Stimulated activated CD8-positive, alpha-beta memory T cell treated with anti-CD3 and anti-CD28 coated beads, Interleukin-4, amount 100 ng/mL, for 1 hour (primary cell): ENCODE measurements at places on chromosomes 3 and 15.

GRCh38 chr15:89912674-89913396, at the start of gene ARPIN:
Gene ARPIN (minus strand): TSS chr15:89912952. CDS start chr15:89912835, 117 bp downstream.
- DNase-seq = no peak

GRCh38 chr15:101306341-101307047, 11.4 kb upstream of the SNRPA1 start:
- DNase-seq = no peak

GRCh38 chr15:41870689-41871081, 23.2 kb downstream of the SPTBN5 start:
- DNase-seq = no peak

DNA sequence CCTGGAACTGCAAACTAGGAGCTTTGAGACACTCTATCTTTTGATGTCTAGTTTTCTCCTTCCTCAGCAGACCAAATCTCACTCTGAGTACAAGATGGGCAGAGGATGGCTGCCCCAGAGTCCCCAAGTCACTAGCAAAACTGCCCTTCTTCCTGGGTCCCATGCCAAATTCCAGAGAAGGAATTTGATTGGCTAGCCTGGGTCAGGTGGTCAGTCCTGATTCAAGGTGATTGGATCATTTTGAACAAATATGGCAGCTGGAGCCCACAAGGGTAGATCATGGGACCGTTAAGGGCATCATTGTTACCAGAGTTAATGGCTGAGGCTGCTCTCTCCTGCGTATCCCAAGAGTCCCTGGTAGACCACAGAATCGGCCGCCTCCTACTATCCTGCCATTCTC, 21.7 kb downstream of the SLC6A1 start:
- no peak for DNase-seq

GRCh38 chr15:51668446-51668845, 12.9 kb upstream of the SCG3 start:
- DNase-seq = no peak

GRCh38 chr3:101495552-101495951, 17.5 kb downstream of the SENP7 start:
- DNase-seq = no peak

GRCh38 chr3:120450600-120451271, at the start of gene FSTL1:
Gene FSTL1 (minus strand): TSS chr3:120450992. CDS start chr3:120450746, 246 bp downstream.
- no peak for DNase-seq

DNA sequence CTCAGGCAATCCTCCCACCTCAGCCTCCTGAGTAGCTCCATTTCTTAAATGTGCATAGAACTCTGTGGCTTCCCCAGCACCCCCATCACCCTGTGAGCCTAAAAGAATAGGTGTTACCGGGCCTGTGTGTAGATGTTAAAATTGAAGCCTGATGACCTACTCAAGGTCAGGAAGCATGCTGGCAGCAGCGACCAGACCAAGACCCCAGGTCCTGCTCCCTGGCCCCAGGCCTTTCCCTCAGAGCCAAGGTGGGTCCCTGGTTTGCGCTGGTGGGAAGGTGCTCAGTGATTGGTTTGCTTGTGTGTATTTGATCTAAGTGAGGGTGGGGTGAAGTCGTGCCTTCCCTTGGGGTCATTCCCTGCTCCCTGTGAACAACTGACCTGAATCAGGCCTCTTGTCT, 18.4 kb upstream of the CRABP1 start:
- no peak for DNase-seq

DNA sequence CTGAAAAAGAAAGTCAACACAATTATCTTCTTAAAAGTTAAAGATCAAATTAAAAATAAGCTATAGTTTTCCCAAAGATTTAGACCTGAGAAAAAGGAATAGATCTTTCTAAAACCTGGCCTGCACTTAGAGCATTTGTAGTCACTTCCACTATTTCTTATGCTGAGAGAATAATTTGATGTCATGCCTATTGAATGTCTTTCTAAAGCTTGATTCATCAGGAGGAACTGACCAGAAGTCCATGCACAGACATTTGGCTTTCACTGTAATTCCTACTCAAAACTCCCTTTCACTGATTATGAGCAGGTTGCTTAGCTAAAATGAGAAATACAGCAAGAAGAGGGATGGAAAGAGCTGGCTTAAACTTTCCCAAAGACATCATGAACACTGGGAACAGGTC, 4.3 kb downstream of the GREM1 start:
- no peak for DNase-seq

DNA sequence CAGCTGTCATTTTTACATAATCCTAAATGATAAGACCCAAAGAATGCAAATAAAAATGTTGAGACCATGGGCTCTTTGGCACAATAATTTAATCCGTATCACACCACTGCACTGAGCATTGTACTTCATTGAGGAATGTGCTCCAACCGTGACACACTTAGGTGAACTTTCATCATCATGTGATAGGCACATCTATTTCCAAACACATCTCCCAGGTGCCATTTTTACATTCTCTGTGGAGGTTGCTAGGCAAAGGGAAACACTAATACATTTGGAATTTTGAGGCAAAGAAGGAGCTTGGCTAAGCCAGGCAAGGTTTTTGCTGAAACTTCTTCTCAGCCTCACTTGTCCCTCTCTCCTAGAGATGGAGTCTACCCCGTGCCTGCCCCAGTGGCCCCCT, 68.7 kb downstream of the LRTM1 start:
- DNase-seq = no peak

DNA sequence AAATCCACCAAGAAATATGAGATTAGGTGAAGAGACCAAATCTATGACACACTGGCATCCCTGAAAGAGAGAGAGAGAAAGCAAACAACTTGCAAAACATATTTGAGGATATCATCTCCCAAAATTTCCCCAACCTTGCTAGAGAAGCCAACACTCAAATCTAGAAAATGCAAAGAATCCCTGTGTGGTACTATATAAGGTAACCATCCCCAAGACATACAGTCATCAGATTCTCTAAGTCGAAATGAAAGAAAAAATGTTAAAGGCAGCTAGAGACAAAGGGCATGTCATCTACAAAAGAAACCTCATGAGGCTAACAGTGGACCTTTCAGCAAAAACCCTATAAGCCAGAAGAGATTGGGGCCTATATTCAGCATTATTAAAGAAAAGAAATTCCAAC, 622.1 kb upstream of the LMCD1 start:
- no peak for DNase-seq

DNA sequence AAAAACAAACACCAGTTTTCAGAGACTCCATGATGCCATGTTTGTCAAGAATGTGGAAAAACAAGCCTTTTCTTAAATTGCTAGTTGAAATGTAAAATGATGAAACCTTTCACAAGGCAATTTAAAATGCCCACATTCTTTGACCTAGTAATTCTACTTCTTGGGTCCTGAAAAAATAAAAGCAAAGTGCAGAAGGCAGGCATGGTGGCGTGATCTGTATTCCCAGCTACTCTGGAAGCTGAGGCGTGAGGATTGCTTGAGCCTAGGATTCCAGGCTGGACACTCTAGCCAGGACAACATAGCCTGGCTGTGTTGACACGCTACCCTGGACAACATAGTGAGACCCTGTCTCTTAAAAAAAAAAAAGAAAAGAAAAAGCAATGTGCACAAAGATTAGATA, 4.3 kb upstream of the MORF4L1 start:
- DNase-seq = no peak

- no peak for DNase-seq
Observed at GRCh38 chr3:98807011-98807410, 43.9 kb downstream of the ST3GAL6 start.

DNA sequence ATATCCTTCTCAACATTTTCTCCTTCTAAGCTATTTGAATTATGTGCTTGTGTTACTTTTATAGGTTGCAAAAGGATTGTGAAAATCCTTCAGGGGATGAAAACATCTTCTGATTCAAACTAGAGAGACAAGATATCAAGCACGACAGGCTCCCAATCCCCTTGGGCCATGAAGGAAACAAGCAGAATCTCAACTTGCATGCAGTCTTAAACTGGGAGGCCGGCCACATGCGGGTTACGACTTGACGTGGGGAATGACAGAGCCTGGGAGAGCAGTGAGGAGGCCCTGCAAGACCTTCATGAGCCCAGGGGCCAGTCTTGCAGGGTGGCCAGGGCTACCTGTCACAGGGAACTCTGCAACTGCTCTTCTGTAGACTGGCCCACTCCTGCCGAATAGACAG, 94.4 kb downstream of the SCN11A start:
- DNase-seq = no peak

- no peak for DNase-seq
Observed at GRCh38 chr15:71052356-71052755, 62.9 kb upstream of the THSD4 start.

DNA sequence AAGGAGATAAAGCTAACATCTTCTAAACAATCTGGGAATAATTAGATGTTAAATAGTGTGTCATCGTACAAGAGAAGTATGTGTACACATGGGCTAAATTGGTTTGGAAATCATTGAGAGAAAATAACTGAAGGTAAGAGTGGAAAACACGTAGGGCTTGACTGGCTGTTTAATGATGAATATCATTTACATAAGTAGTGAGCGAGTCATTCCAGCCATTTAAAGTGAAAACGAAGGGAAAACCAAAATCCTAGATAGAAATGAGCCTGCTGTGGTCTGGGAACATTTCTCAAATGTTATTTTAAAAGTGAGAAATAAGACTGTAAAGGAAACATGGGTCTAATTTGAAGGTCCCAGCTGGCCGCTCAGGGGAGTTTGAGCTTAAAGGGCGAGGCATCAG, 41.9 kb upstream of the KCNMB2 start:
- no peak for DNase-seq

DNA sequence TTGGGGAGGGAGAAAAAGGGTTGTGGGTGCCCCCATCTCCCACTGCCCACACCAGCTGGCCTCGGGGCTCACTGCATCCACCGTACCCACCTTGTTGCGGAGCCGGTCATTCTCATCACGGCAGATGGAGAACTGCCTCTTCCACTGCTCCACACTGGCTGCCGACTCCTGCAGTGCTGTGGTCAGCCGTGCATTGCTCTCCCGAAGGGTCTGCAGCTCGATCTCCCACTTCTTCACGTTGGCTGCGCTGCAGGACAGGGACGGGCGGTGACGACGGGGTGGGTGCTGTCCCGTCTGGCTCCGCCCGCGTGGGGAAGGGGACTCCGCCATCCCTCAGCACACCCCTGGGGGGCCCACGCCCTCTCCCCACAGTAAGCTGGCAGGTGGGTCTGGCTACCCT, 45.1 kb downstream of the WHAMM start:
- no peak for DNase-seq

GRCh38 chr3:20990896-20991295, 760.1 kb downstream of the ZNF385D start:
- DNase-seq = no peak

- DNase-seq = no peak
Observed at GRCh38 chr3:144097163-144097562, 125.5 kb downstream of the DIPK2A start.

- DNase-seq = no peak
Observed at GRCh38 chr15:101635944-101636727, 16.0 kb downstream of the TM2D3 start.

GRCh38 chr3:10389995-10390394, 69.1 kb upstream of the SEC13 start:
- no peak for DNase-seq

- DNase-seq = no peak
Observed at GRCh38 chr3:138914870-138915502, 32.0 kb downstream of the FOXL2 start.

DNA sequence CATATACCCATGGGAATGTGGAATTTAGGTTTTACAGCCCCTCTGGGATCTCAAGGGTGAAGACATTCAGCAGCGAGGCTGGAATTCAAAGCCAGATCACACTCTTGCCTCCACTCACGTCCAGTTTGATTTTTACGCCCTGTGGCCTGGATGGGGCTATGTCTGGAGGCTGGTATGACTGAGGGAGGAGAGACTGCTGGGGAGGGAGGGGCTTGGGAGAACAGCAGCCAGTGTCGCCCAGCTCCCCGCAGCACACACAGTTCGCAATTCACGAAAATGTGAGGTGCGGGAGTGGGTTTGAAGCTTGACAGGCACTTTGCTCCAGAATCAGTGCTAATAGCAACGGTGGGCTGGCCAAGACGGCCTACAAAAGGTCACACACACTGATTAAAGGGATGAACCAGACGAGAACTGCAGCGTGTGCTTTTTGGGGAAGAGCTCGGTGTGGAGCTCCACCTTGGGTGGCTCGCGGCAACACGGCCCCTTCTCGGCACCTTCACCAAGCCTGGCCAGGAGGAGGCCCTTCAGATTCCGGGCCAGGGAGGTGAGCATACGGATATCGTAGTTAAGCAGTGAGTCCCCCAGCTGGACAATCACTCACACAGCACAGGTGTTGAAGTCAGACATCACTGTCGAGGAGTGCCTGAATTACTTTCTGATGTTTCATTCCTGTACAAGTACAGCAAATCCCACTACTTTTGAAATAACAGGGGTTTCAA, 16.4 kb downstream of the EHD4 start:
- DNase-seq = no peak

DNA sequence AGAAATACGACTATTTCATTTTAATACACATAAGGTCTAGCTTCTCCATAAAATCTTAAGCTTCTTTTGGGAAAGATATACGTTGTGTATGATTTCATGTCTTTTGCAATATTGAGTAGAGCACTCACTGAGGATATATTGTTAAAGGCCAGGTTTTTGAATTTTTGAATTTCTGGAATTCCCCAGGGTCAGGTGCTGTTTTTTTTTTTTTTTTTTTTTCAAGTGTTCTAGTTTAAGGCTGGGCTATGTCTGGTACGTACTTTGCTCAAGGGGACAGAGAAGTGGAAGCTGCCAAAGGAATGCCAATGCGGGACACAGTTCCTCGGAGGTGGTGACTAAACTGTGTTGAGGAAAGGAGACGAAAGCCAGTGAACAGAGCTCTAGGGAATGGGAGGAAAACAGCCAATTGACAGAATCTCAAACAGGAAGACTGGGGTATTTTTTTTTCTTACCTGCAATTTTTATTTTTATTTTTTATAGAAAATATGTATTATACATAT, 510.5 kb upstream of the CBLB start:
- DNase-seq = no peak

GRCh38 chr3:107670986-107671385, 148.2 kb downstream of the BBX start:
- DNase-seq = no peak

GRCh38 chr3:193573403-193574191, 18.9 kb upstream of the ATP13A4 start:
- no peak for DNase-seq

GRCh38 chr15:87489456-87489855, 767.1 kb downstream of the NTRK3 start:
- DNase-seq = no peak

- DNase-seq = no peak
Observed at GRCh38 chr3:160869825-160870224, 113.8 kb downstream of the PPM1L start.

- no peak for DNase-seq
Observed at GRCh38 chr15:79130535-79131130, 40.1 kb upstream of the RASGRF1 start.
